ENCODE measurements at places on chromosomes 16 and 17.

- DNase-seq = peak; percentile 49
These were observed 1.4 kb upstream of the STH start for GRCh38 chr17:45997624-45998023.

DNA sequence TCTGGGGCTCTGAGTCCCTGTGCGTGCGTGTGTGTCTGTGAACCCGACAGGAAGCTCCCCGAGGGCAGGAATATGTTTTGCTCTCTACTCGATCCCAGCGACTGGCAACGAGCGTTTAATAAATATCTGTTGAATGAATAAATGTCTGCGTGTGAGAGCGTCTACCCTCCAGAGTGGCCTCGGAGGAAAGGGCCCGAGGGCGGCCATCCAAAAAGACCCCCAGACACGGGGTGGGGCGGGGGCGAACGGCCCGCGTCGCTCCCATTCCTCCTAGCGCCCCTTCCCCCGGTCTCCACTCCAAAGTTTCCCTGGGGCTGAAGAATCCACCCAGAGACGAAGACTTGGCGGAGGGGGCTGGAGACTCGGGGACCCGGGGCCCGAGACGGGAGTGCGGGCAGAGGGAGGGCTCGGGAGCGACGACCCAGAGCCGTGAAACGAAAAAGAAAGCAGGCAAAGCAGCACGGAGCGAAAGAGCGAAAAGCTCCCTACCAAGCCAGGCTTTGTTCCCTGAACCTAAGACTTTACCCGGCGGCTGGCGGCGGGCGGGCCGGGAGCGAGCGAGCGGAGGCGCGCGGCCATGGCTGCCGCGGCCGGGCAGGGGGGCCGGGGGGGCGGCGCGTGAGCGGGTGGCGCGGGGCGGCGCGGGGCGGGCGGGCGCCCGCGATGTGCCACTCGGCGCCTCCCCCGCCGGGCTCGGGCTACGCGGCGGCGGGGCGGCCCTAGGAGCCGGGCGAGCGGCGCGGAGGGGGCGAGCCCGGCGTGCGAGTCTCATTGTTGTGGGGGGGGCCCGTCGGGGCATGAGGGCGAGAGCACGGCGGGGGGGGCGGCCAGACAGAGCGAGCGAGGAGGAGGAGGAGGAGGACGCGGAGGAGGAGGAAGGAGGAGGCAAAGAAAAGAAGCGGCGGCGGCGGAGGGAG is at the start of gene MLLT6:
Gene MLLT6, plus strand, starts transcription at position 668 of the 917 bp plus-strand sequence. CDS start 360 bp downstream, outside the sequence.
- peak; percentile 83 for DNase-seq

DNA sequence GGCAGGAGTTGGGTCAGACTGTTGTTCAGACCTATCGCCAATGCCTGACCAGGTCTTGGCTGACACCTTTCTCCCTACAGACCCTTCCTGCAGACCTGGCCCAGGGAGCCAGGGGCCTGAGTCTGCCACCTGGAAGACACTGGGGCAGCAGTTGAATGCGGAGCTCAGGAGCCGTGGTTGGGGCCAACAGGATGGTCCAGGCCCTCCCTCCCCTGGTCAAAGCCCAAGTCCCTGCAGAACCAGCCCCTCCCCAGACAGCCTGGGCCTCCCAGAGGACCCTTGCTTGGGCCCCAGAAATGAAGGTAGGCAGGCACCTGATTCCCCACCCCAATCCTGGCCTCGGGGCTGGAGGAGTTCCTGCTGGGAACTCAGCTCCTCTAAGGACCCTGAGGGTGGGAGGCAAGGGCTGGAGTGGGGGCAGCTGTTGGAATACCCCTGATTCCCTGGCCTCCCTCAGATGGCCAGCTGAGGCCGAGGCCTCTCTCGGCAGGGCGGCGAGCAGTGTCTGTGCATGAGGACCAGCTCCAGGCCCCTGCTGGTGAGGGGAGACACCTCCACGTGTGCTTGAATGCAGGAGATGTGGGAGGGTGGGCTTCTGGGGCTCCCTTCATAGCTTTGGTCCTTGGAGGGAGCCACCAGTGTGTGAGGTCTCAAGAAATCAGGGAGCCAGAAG is 3.6 kb downstream of the ACD start:
- DNase-seq = no peak

DNA sequence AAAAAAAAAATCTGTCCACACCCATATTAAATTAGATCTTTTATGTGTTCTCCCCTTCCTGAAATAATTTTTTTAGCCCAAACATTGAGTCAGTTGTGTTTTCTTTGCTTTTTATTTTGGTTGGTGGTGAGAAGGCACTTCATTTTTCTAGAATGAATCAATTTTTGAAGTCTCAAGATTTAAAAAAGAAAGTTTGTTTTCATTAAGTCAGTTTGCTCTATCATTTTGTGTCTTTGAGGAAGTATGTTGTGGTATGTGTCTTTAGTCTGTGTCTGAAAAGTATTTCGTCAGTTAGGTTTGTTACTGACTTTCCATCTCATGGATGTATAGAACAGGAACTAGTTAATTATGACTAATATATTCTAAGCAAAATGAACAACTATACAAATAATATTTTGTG is 3.8 kb downstream of the IGF2BP1 start:
- peak; percentile 91 for DNase-seq

GRCh38 chr16:78365366-78365765 is 265.9 kb downstream of the WWOX start:
- no peak for DNase-seq

GRCh38 chr16:30406795-30407101 is 658 bp upstream of the ZNF771 start:
- DNase-seq = no peak

GRCh38 chr17:7853691-7854038 is 1.2 kb upstream of the TMEM88 start:
- no peak for DNase-seq

DNA sequence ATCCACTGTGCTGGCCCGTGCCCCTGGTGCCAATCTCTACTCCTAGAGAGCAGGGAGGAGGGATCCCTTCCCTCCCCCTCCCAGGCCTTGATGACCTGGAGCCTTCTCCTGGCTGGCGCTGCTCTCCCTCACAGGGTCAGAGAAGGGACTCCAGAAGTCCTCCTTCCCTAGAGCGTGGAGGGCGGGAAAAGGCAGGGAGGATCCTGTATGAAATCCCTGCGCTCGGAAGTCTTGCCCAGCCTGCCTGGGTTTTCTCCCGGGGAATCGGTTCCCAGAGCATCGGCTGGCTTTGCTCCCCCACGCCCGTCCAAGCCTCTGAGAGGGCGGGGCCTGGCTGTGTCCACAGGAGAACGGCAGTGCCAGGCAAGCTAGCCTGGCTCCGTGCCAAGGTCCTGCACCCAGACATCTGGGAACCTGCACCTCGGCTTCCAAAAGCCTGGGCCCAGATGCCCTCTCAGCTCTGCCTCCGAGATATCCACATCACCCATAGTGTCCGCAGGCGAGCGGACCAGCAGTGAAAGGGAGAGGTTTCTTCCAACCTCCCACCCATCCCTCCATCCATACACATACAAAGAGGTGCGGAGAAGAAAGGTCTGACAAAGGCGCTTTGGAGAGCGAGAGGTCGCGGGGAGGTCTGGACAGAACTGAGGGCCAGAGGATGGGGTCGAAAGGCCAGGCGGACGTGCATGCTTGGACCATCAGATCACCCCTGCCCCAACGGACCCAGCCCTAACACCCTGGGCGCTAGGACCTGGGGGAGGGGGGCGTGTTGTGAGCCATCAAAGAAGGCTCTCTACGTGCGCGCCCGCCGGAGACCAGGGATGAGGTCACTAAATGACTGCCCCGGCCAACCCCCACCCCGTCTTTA is 1.1 kb downstream of the MPP2 start:
- DNase-seq = peak; percentile 77

DNA sequence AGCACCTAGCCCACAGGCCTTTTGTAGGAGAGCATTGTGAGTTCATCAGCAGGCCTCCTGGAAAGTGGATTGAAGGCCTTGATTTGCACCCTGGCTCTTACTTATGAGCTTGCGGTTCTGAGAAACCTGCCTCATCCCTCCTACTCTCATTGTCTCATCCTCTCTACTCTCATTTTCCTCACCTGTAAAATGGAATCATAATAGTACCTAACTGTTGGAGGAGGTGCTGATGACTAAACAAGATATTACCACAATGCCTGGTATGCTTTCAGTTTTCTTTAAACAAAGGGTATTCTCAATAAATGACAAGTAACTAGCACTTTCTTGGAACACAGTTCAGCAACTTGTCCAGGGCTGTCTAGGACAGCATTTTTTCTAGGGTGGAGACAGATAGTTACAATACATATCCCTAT is 243.1 kb upstream of the MAF start:
- DNase-seq = no peak

DNA sequence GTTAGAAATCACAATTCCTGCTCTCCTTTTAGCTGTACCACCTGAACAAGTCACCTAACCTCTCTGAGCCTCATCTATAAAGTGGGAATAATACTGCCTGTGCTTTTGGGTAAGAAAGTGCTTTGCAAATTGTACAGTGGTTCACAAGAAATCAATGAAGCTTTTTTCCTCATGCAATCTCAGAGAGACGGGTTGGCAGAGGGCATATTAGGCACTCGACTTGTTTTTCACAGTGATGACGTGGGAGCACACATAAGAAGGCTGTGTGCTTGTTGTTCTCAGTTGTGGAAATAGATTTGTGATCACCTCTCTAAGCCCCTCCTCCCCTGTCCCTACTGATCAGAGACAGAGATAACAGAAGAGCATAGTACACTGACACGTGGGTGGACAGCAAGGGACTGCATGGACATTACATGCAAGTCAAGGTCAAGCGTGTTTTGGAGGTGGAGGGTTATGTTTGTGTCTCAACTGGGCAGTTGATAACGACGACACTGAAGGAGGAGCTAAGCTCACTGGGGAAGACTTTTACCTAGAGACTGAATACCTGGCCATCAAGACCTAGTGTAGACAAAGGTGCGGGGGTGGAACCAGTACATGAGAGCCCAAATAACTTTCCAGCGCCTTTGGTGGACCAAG is 1.7 kb upstream of the GPT2 start:
- DNase-seq = no peak

GRCh38 chr17:76659928-76660655 is 16.5 kb upstream of the ST6GALNAC1 start:
- no peak for DNase-seq

DNA sequence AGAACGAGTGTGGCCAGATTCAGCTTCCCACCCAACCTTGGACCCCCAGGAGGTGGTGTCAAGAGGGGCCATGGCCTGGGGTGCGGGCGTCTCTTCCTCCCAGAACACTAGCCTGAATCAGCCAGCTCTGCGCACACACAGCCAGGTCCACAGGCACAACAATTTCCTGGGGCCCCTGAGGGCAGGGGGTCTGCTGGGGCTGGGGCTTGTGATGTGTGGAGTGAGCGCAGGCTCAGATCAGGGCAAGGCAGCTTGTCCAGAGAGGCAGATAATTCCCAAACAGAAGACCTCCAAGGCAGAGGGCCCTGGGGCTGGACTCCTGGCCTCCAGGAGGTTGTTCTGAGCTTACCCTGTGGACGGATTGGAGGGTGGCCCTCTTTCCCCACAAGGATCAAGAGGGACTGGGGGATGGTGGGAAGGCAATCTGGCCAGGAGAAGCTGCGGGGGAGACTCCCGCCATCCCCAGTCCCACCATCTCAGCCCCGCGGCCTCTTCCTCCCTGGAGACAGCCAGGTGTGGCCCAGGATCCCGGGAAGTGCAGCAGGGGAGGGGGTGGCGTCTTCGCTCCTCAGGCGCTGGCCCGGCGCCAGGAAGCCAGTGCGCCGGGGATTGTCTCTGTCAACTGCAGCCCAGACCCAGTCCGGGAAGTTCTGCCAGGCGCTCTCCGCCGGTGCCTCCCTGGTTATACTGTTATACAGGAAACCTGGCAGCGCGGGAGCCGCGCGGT is 52.0 kb upstream of the AMZ2 start:
- no peak for DNase-seq

GRCh38 chr17:57537524-57538410 is 207.3 kb downstream of the CCDC182 start:
- DNase-seq = no peak

DNA sequence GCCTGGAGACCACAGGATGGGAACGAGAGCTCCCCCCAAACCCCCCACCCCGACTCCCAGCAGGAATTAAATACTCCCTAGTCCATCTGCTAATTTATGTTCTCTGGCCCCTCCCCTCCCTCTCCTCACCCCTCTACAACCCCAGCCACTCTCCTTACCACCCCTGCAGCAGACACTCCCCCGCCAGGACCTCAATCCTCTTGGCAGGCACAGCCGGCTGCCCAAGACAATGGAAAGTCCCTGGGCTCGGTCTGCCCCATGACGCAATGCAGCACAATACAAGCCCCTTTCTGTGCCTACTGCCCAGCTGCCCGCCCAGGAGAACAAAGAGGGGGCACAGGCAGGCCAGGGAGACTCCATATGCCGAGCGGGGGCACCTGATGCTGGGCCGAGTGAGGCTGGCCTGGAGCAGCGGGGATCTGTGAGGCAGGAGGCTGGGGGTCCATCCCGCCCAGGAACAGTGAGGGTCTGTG is 30.3 kb upstream of the CDC42EP4 start:
- DNase-seq = peak; percentile 89

GRCh38 chr16:1204933-1205332 is 20.1 kb downstream of the TPSG1 start:
- no peak for DNase-seq

DNA sequence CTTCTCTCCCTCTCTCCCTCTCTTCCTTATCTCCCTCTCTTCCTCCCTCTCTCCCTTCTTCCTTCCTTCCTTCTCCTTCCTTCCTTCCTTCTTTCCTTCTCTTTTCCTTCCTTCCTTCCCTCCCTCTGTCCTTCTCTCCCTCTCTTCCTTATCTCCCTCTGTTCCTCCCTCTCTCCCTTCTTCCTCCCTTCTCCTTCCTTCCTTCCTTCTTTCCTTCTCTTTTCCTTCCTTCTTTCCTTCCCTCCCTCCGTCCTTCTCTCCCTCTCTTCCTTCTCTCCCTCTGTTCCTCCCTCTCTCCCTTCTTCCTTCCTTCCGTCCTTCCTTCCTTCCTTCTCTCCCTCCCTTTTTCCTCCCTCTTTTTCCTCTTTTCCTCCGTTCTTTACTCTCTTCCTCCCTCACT is 38.6 kb downstream of the HS3ST4 start:
- DNase-seq = no peak

- DNase-seq = no peak
These were observed 22.9 kb downstream of the C1QTNF1 start for GRCh38 chr17:79046916-79047280.

DNA sequence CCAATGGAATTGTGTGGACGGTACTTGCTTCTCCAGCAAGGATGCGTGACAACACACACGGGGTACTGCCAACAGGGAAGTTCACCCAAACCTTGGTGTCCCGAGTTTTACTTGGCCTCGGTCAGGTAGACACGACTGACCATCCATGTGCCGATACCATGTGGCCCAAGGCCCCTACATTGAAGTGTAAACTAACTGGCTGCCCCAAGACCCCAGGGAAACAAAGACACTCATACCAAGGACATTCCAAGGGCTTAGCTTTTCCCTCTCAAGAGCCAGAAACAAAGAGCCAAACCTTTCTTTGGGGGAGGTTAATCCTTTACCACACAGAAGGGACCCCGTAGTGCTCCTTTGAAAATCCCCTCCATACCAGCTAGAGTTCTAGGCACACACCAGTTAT is 215.9 kb upstream of the TNRC6C start:
- DNase-seq = no peak

Data from fibroblast of skin of scalp (primary cell).